Caco-2 (cell line): ENCODE measurements at places on chromosomes 1 and 21.

DNA sequence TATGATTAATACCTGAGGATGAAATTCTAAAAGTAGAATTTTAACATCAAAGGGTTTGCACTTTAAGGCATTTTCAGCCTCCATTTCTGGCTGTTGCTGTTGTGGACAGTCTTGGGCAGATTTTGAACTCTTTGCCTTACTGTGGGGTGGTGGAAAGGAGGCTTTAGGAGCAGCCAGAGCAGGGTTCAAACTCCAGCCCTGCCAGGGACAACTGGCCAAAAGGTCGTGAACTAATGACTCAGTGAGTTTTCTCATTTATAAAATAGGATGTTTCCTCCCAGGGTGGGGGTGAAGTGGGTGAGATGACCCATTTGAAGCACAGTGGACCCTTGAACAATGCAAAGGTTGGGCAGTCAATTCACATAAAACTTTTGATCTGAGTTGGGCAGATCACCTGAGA, 36.7 kb downstream of the MAPKAPK2 start:
- no peak for DNase-seq

GRCh38 chr1:240562111-240562590, 49.8 kb downstream of the GREM2 start:
- DNase-seq, result no peak

DNA sequence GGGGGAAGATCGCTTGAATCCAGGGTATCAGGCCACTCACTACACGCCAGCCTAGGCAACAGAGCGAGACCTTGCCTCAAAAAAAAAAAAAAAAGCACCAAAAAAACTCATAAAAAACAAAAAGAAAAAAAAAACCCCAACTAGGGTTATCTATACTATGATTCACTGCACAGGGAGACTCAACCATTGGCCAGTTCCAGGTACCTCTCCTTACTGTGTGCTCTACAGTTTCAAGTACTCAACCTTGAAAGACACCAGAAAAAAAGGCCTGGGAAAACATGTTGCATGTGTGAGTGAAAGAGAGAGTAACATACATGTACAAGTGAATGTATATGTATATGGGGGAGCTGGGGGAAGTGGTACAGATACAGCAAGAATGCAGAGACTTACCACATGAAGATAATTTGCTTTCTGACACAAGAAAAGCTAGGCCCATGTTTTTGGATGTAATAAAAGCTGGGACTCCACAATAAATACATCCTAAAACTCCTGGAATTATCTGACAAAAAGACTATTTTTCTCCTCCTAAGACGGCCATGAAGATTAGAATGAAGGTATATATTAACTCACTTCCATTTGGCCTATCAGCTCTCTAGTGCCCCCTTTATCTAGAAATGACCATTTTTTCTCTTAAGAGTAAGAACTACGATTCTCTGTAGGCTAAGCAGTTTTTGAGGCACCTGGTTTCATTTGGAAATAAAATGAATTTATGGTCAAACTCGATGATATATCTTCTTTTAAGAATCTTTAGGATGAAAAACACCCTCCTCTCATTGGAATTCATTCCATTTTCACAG, 52.2 kb downstream of the SLC27A3 start:
- DNase-seq, result no peak

GRCh38 chr1:240683576-240683975, 71.6 kb upstream of the GREM2 start:
- no peak for DNase-seq

GRCh38 chr1:83741770-83742169, 257.2 kb downstream of the TTLL7 start:
- no peak for DNase-seq

GRCh38 chr1:24912376-24913273, 17.5 kb downstream of the RUNX3 start:
- no peak for DNase-seq

GRCh38 chr1:80731241-80731894, 1069.4 kb upstream of the ADGRL2 start:
- DNase-seq, result no peak

GRCh38 chr1:206925106-206925736, 3.5 kb upstream of the FCMR start:
- peak; percentile 51 for DNase-seq

GRCh38 chr1:226064816-226065248, 2.3 kb downstream of the H3-3A start:
- peak; percentile 45 for DNase-seq

GRCh38 chr1:204345941-204346645, 13.6 kb downstream of the PLEKHA6 start:
- no peak for DNase-seq

GRCh38 chr1:34500451-34500850, 254.4 kb upstream of the GJB5 start:
- no peak for DNase-seq

DNA sequence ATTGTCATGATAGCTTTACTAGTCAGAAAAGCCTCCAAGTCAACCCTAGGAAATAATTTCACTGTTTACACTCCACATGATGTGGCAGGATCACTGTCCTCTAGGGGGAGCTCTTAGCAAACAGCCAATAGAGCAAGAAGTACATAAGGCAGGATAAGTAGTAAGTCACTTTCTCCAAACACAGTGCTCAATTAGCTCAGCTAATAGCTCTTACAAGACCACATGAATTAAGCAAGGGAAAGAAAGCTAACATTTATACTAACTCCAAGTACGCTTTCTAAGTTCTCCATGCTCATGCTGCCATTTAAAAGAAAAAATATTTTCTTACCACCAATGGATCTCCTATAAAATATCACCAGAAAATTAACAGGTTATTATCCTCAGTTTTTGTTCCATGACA, 66.9 kb upstream of the LRIF1 start:
- DNase-seq, result peak; percentile 59

DNA sequence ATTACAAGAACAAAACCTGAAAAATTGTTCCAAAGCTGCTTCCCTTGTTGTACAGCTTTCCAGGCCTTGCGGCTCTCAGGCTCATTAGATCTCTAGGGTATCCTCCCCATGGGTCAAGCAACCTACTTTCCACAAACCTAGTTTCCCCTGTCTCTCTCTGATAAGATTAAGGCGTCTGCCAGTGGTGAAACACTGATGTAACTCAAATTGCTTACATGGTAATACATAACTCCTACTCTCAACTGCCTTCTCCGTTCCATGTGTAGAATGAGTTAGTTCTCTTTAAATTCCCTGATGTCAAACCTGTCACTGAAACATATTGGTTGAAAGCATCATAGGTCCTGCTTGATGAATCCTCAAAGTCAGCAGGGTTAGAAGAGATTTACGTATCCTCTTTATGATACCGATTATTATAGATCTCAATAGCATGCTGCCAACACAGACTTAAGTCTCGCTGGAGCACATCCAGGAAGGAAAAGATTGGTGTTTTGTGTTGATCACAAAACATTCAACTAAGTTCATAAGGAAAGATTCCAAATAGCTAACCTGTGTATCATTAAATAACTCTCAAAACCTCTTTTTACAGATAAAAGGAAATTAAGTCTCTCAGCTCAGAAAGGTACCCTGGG, 10.6 kb downstream of the PPP1R15B start:
- no peak for DNase-seq

DNA sequence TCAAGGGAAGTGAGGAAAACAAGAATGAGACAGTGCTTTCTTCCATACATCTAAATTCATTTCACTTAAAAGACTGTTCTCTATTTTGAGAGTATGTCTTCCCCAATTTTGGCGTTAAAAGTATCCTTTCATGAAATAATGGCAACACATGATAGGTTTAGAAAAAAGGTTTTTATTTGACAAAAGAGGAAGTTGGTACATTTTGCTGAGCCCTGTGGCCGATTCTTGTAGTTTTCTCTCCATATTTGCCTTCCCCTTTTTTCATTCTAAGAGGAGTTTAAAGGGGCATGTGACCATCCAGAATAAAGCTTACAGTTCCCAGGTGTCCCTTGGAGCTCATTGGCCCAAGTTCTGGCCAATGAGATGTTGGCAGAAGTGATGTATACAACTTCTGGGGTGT, 140.4 kb upstream of the KCNE2 start:
- no peak for DNase-seq

DNA sequence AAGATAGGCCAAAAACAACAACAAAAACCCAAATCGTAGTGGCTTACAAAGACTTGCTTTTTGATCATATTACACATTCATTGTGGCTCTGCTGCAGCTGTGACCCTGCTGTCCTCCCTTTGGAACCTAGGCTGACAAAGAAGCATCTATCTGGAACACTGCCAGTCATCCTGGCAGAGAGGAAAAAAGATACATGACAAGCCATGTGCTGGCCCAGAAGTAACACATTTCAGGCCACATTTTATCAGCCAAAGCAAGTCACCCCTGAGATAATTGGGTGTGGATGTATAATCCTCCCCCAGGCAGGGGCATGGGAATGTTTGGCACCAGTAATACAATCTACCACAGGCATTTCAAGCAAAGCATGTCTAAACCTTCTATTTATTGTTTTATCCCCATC, 37.2 kb upstream of the AGO1 start:
- DNase-seq, result no peak

GRCh38 chr1:223219318-223219635, 76.2 kb upstream of the TLR5 start:
- DNase-seq, result no peak

- peak; percentile 39 for DNase-seq
These were observed 5.1 kb upstream of the CAPN8 start for GRCh38 chr1:223670458-223671159.

DNA sequence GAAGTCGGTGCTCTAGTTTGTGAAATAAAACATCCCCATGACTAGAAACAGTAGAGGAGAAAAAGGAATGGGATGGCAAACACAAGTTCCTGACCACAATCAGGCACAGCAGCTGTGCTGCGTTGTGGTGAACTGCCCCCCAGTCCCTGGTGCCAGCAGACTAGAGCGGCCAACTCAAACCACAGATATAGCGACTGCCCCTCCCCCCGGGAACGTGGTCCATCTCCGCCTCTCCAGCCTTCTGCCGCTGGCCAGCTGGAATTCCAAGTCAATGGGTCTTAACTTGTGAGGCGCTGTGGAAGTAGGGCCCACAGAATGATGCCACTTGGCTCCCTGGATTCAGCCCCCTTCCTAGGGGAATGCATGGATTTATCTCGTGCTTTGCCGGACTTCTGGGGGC, 41.6 kb upstream of the ZNF678 start:
- no peak for DNase-seq

DNA sequence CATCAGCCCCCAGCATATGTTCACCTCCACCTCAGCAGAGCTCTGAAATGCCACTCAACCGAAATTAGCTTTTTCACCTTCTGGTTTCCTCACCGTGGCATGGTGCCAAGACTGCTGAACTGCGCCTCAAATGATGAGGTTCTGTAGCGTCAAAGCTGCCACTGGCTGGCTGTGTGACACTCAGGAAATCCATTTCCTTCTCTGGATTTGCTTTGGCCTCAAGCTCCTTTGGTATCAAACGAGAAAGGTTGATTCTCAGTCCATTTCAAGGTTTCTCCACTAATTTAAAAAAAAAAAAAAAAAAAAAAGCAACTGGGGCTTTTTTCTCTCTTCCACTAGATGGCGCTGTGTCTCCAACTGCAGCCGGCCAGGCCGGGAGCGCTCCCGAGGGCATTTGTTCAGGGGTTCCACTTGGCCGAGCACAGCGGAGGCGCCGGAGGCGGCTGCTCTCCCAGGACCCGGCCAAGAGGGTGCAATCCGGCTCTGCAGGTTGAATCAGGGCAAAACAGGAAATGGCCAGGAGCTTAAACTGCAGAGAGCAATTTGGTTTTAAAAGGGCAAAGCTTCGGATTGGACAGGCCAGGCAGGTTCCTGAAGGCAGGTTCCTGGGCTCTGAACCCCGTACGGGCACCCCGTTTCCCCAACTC, 26.5 kb upstream of the PLA2G2C start:
- DNase-seq, result peak; percentile 73

GRCh38 chr1:118124064-118124463, 61.0 kb downstream of the SPAG17 start:
- no peak for DNase-seq

GRCh38 chr1:83554174-83554573, 444.8 kb downstream of the TTLL7 start:
- DNase-seq, result no peak

DNA sequence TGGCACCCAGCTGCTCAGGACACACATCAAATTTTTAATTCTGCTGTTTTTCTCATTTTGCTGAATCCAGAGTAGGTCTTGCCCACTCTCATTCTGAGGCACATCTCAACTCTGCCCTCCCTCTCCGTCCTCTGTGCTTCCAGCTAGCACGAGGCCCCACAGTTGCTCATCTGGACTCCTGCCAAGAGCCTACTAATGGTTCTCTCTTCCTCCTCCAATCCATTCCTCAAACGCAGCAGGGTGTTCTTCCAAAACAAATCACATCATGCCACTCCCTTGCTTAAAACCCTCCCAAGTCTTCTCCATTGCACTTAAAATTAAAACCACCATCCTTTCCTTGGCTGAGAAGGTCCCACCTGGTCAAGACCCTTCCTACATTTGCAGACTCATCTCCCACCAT, 49.8 kb upstream of the SCAF4 start:
- no peak for DNase-seq

- no peak for DNase-seq
These were observed 1.0 kb downstream of the NCDN start for GRCh38 chr1:35558374-35559316.

DNA sequence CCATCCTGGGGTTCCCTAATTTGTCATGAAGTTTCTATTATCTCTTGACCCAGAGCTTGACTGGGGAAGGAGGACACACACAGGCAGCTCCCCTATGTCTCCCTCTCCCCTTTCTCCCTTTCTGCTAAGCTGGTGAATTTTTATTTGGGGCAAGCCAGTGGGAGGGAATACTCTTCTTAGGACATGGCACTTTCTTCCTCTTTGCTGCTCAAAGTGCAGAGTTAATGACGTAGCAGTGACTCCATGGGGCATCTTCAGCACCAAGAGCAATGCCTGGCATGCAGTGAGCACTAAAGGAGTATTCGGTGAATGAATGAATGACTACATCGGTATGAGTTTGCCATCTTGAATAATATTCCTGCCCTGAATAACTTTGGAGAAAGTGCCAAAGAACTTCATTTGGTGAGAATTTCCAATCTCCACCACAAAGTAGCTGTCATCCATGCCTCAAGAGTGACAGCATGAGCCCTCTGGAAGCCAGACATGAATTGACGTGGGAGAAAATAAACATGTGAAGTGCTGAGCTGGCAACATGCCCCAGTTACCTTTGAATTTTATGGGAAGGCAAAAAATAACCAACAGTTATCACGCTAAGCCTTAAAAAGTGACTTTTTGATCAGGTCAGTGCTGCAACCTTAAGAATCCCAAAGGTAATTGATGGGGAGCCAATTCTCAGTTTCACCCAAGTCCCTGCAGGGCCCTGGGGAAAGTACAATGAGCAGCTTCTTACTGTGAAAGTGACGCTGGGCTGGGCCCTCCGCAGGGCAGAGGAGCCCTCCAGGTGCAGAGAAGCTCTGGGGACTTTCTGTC, 22.1 kb upstream of the ATF3 start:
- DNase-seq, result no peak

GRCh38 chr1:44660176-44660575, 14.1 kb downstream of the TMEM53 start:
- DNase-seq, result no peak

DNA sequence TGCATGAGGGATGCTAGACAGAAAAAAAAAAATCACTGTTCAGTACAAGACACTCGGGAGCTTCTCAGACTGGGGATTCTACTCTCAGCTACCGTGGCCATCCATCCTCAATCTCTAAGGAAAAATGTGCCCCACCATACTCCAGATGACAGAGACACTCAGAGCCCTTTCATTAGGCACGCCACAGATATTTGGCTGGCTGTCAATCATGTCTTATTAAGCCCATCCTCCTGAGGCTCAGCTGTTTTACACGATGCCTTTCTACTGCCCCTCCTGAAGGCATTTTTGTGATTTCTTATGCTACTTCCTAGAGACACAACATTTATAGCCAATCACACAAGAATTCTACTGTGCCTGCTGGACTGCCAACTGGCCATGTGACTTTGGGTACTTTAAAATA, 92.9 kb downstream of the KIF14 start:
- DNase-seq, result no peak
